ENCODE measurements at places on chromosomes 4 and X.
A peak's percentile ranks its signal among the peaks of the same experiment; 100 is the strongest.

GRCh38 chr4:14168919-14169318 is 541.4 kb upstream of the BOD1L1 start:
- DNase-seq, result no peak
- no peak overlapping the region for H3K4me3 ChIP-seq
- no peak overlapping the region for H3K27ac ChIP-seq
- H3K27me3 ChIP-seq, result no peaks in the 10 kb centered on the region
- H3K36me3 ChIP-seq, result no peaks in the 10 kb centered on the region
- H3K4me1 ChIP-seq, result no peaks in the 10 kb centered on the region

GRCh38 chr4:136918772-136919171 is 613.5 kb downstream of the PCDH18 start:
- no peaks in the 10 kb centered on the region for H3K36me3 ChIP-seq
- no peak for DNase-seq
- H3K27ac ChIP-seq, result no peak overlapping the region
- H3K4me1 ChIP-seq, result no peaks in the 10 kb centered on the region
- no peak overlapping the region for H3K4me3 ChIP-seq
- H3K27me3 ChIP-seq, result no peaks in the 10 kb centered on the region

DNA sequence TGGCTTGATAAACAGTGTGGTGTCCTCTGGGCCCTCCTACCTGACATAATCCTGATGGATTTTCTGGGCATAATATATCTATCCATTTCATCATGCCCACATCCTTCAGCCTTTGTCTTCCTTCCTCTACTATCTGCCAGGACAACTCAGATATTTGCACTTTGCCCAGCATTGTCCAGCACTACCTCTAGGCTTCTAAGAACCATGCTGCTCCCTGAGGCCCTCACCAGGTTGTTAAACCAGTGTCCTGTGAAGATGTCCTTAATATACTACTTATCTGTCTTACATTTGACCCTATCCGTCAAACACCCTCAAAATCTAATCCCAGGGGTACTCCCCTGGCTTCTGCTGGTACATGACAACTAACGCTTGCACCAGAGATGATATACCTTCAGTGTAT is 58.2 kb upstream of the MAML3 start:
- no peak overlapping the region for H3K27ac ChIP-seq
- no peak overlapping the region for H3K4me3 ChIP-seq
- no peaks in the 10 kb centered on the region for H3K27me3 ChIP-seq
- no peaks in the 10 kb centered on the region for H3K4me1 ChIP-seq
- H3K36me3 ChIP-seq, result no peaks in the 10 kb centered on the region

- H3K4me3 ChIP-seq, result no peak overlapping the region
- H3K36me3 ChIP-seq, result peaks cover 7% of the 10 kb centered on the region
- no peak overlapping the region for H3K27ac ChIP-seq
- H3K27me3 ChIP-seq, result no peaks in the 10 kb centered on the region
Observed at GRCh38 chrX:9676306-9676705, 89.3 kb downstream of the GPR143 start.

DNA sequence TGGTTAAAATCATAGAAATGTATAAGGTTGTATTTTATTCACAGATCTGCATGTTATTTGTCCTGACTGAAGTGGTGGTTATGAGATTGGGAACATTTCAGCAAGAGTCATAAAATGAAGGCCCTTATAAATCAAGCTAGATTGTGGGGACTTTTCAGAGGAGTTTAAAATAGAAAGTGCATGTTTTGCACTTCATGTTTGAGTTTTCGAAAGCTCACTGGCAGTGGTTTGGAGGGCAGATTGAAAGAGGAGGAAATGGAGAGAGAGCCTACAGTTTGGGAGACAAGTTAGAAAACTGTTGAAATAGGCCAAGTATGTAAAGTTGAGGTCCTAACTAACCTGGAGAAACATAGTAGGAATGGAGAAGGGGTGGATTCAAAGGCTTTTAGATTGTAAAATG is 124.9 kb downstream of the KDM6A start:
- H3K4me1 ChIP-seq, result no peaks in the 10 kb centered on the region
- no peaks in the 10 kb centered on the region for H3K27me3 ChIP-seq
- H3K36me3 ChIP-seq, result no peaks in the 10 kb centered on the region
- no peak for DNase-seq

GRCh38 chr4:68132342-68132741 is 2.7 kb upstream of the TMPRSS11F start:
- no peak for DNase-seq
- H3K27me3 ChIP-seq, result no peaks in the 10 kb centered on the region
- H3K4me3 ChIP-seq, result no peak overlapping the region
- no peaks in the 10 kb centered on the region for H3K36me3 ChIP-seq
- H3K4me1 ChIP-seq, result no peaks in the 10 kb centered on the region

- no peaks in the 10 kb centered on the region for H3K36me3 ChIP-seq
- no peak for DNase-seq
- H3K4me3 ChIP-seq, result no peak overlapping the region
- 0 out of 2 replicates have a peak, but pooled peaks cover 9% of the 10 kb centered on the region for H3K4me1 ChIP-seq
- H3K27me3 ChIP-seq, result no peaks in the 10 kb centered on the region
Observed at GRCh38 chrX:134601240-134601765, 57.0 kb downstream of the PLAC1 start.

DNA sequence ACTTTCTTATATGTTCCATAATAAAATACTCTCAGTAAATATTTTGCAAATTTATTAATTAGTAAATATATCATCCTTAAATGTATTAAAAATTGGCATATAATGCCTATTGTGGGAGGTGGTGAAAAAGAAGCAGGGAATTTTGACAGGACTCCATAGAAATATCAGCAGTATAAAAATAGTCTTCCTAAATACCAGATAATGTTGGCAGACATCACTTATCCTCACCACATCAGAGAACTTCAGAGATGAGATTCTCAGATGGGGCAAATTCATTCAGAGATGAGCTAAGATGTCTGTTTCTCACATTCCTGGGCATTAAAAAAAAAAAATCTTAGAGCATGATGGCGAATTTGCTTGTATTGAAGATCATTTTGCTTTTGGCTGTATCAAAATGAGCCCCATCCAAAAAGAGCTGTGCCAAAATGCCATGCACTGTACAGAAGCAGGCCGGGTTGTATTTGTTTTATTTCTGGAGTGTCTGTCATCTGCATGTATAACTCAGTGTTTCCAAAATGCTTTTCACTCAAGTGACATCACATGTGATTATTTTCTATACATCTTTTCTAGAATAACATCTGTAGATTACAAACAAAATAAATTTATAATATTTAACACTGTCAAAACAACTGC is 41.7 kb downstream of the ATP8A1 start:
- H3K4me3 ChIP-seq, result no peak overlapping the region
- no peak overlapping the region for H3K27ac ChIP-seq
- H3K4me1 ChIP-seq, result no peaks in the 10 kb centered on the region

DNA sequence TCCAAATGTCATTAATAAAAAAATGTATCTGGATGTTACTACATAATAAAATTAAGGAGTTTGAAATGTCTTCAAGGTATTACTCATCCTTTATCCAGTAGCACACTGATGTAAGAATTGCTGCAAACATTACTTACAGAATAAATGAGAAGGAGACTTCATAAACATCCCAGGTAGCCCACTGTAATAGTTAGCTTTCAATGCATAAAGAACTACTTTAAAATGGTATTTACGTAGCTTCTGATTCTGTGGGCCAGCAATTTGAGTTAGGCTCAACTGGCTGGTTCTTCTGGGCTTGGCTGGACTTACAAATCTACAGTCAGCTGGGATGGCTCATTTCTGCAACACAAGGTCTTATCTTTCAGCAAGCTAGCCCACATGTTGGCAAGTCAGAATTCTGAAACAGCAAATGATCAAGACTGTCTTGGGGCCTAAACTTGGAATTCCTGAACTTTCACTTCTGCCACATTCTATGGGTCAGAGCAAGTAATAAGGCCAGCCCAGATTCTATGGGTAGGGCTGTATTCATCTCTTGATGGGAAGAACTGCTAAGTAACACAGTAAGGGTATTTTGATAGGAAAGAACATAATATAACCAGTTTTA is 522.5 kb downstream of the IQCM start:
- no peaks in the 10 kb centered on the region for H3K4me1 ChIP-seq
- no peaks in the 10 kb centered on the region for H3K27me3 ChIP-seq
- no peak for DNase-seq
- no peak overlapping the region for H3K27ac ChIP-seq

DNA sequence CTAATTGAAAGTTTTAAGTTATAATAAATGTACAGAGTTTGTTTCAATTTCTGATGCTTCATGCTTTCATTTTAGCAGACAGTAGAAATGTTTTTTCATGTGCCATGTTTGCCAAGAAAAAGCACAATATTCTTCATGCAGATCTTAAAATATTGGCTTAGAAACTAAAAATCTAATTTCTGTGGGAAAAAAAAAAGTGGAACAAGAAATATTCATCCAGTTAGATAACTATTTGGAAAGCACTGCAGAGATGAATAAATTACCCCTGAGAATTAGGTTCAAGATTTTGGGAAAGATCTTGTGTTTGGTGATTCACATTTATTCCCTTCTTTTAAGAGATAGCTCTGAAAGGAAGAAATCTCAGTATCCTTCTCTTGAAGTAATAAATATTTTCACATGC is 912.5 kb downstream of the C4orf33 start:
- H3K27ac ChIP-seq, result no peak overlapping the region
- no peaks in the 10 kb centered on the region for H3K27me3 ChIP-seq
- no peaks in the 10 kb centered on the region for H3K4me1 ChIP-seq
- H3K4me3 ChIP-seq, result no peak overlapping the region

- no peak overlapping the region for H3K27ac ChIP-seq
- no peak overlapping the region for H3K4me3 ChIP-seq
- no peaks in the 10 kb centered on the region for H3K27me3 ChIP-seq
- no peaks in the 10 kb centered on the region for H3K36me3 ChIP-seq
Observed at GRCh38 chr4:144591401-144591800, 54.6 kb upstream of the HHIP start.

- H3K27me3 ChIP-seq, result no peaks in the 10 kb centered on the region
- H3K27ac ChIP-seq, result no peak overlapping the region
- no peak overlapping the region for H3K4me3 ChIP-seq
- peaks cover 29% of the 10 kb centered on the region for H3K4me1 ChIP-seq
Observed at GRCh38 chr4:38310446-38311043, 350.3 kb downstream of the PTTG2 start.

- H3K36me3 ChIP-seq, result no peaks in the 10 kb centered on the region
- DNase-seq, result no peak
- peaks cover 9% of the 10 kb centered on the region for H3K4me1 ChIP-seq
Observed at GRCh38 chrX:7926501-7926900, 712 bp downstream of the PNPLA4 start.

- peaks cover under 1% of the 10 kb centered on the region for H3K27me3 ChIP-seq
- no peak overlapping the region for H3K27ac ChIP-seq
- no peak overlapping the region for H3K4me3 ChIP-seq
- no peaks in the 10 kb centered on the region for H3K36me3 ChIP-seq
- no peak for DNase-seq
- peaks cover 6% of the 10 kb centered on the region for H3K4me1 ChIP-seq
Observed at GRCh38 chr4:113122066-113122465, 72.6 kb downstream of the ANK2 start.

DNA sequence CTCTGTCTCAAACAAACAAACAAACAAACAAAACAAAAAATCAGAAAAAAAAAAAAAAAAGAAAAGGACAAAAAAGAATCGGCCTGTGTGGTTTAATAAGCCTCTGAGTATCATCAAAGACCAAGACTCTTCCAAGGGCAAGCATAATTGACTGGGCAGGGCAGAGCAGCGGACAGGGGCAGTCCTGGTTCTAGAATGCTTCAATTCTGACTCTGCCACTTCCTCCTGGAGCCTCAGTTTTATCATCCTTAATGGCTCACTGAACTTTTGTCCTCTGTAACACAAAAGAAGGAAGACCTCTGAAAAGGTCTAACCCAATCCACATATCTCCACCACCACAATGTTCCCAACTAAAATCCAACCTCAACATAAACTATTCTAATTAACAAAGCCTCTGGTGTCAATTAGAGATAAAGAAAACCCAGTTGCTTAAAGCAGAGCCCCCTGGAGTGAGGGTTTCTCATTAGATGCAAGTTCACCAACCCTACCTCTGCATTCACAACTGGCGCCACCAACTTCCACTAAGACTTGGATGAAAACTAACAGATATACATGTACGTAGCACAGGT is 51.7 kb downstream of the TBC1D9 start:
- no peaks in the 10 kb centered on the region for H3K27me3 ChIP-seq
- DNase-seq, result no peak
- H3K4me1 ChIP-seq, result peaks cover 81% of the 10 kb centered on the region
- no peak overlapping the region for H3K27ac ChIP-seq
- peaks cover 2% of the 10 kb centered on the region for H3K36me3 ChIP-seq

DNA sequence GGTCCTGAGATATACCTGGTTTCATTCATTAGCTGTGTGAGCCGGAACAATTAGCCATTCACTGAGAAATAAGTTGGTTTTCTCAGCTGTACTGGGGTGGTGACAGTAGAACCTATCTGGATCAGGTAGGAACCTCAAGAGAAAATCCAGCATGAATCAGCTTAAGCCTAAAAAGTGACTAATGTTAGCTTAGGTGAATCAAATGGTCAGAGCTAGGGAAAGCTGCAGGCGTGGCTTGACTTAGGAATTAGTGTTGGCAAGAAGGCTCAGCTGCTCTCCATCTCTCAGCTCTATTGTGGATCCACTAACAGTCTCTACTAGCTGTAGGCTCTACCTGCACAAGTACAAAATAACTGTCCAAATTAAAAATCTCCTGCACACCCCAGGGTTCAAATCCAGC is 1025.5 kb downstream of the RAB28 start:
- H3K27me3 ChIP-seq, result no peaks in the 10 kb centered on the region
- DNase-seq, result no peak
- H3K36me3 ChIP-seq, result no peaks in the 10 kb centered on the region
- H3K4me1 ChIP-seq, result peaks cover 19% of the 10 kb centered on the region
- H3K27ac ChIP-seq, result no peak overlapping the region
- no peak overlapping the region for H3K4me3 ChIP-seq

GRCh38 chr4:55352726-55353125 is 6.7 kb downstream of the SRD5A3 start:
- no peak overlapping the region for H3K4me3 ChIP-seq
- H3K36me3 ChIP-seq, result no peaks in the 10 kb centered on the region
- no peaks in the 10 kb centered on the region for H3K27me3 ChIP-seq

DNA sequence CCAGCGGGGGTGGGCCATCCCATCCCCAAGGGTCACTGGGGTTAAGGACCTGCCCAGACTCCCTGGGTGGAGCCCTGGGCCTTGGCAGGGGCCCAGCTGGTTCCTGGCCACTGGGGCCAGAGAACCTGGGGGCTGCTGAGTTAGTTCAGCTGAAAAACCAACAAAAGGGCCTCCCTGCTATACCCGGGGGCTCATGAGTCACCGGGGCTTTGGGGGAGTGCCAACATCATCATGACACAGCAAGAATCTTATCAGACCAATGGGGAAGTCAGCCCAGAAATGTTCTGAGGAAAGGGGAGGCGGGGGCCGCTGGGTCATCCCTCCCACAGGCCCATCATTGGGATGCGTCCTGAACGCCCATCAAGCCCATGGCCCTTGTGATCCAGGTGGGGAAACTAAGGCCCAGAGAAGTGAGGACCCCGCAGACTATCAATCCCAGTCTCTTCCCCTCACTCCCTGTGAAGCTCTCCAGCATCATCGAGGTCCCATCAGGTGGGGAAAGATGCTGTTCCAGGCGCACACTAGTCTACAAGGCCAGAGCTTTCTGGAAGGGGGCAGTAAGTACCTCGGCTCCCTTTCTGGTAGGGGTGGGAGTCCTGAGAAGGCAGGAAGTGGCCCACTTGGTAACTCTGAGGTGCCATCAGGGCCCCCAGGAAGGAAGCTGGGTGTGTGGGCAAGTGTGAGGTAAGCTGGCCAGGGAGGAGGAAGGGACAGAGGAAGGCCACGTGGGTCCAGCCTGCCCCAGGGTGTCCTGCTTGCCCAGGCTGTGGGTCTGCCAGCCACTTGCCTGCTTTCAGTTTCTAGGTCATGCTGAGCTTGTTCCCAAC is 4.5 kb downstream of the G6PD start:
- H3K27me3 ChIP-seq, result no peaks in the 10 kb centered on the region
- H3K4me3 ChIP-seq, result peak overlapping the region; percentile 54
- peaks cover 66% of the 10 kb centered on the region for H3K4me1 ChIP-seq
- peak; percentile 94 for DNase-seq
- 0 out of 3 replicates have a peak, but pooled peaks cover 5% of the 10 kb centered on the region for H3K36me3 ChIP-seq
- H3K27ac ChIP-seq, result peak overlapping the region; percentile 100

GRCh38 chr4:115213716-115214115 is 100.3 kb upstream of the NDST4 start:
- DNase-seq, result no peak
- H3K36me3 ChIP-seq, result no peaks in the 10 kb centered on the region
- no peak overlapping the region for H3K27ac ChIP-seq
- no peak overlapping the region for H3K4me3 ChIP-seq

Measured in HepG2 (cell line).